Gastroesophageal sphincter (tissue), 4 donors: ENCODE measurements at places on chromosomes 3 and 15.

GRCh38 chr3:49869525-49870126, at the start of gene CAMKV:
Gene CAMKV (minus strand): TSS chr3:49869906. CDS start chr3:49862388, 7,518 bp downstream.
- ATAC-seq: peak; percentile 22

GRCh38 chr15:41919201-41919820, 25.5 kb upstream of the SPTBN5 start:
- peak; percentile 35 for ATAC-seq

DNA sequence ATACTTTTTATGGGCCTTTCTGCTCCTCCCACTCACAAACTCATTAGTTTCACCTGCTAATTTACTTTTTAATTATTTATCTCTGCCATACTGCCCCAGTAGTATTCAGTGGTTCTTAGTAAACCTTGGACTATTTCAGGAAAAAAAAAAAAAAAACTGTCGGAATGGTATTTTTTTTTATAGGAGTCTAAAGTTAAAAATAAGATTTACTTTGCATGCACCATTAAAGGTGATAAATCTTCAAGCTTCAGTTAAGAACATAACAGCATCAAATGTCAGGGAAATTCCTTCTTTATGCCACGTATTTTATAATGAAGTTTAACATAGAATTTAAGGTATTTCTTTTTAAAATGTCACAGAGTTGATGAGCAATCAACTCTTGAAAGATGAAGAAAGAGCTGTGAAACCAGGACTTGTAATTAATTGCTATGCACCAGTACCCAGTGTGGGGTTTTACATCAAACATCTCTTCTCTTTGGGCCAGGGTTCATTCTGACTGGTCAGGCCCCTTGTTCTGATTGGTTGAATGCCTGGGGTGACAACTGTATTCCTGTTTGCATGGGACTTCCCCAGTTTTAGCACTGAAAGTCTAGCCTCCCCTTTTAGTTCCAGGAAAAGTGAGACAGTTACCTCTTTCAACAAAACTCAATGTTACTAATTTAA, 40.3 kb upstream of the PTPRG start:
- ATAC-seq: no peak

DNA sequence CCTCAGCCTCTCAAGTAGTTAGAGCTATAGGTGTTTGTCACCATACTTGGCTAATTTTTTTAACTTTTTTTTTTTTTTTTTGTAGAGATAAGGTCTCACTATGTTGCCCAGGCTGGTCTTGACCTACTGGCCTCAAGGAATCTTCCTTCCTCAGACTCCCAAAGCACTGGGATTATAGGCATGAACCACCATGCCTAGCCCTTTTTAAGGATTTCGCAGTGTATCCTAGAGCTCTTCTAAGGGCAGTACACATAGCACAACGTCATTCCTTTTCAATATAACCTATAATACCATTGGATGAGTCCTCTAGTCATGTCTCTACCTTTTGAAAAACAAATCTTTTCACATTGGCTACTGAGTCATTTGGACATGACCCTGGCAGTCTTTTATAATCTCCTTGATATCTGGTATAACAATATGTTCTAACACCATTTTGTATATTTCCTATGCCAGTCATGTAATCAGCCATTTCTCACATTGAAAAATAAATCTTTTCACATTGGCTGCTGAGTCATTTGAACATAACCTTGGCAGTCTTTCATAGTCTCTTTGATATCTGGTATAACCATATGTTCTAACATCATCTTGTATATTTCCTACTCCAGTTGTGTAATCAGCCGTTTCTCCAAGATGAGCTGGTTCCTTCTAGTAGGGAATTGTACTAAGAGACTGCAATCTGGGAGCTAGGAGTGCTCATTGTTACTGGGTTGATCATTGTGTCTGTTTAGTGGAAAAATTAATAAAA, 944.7 kb downstream of the MCTP2 start:
- no peak for ATAC-seq

- ATAC-seq: no peak
Measured at GRCh38 chr15:68190048-68190447, 15.1 kb downstream of the CALML4 start.

GRCh38 chr3:187624588-187624987, 45.6 kb downstream of the SST start:
- no peak for ATAC-seq

- ATAC-seq: no peak
Measured at GRCh38 chr3:30753766-30754165, 140.7 kb downstream of the GADL1 start.

DNA sequence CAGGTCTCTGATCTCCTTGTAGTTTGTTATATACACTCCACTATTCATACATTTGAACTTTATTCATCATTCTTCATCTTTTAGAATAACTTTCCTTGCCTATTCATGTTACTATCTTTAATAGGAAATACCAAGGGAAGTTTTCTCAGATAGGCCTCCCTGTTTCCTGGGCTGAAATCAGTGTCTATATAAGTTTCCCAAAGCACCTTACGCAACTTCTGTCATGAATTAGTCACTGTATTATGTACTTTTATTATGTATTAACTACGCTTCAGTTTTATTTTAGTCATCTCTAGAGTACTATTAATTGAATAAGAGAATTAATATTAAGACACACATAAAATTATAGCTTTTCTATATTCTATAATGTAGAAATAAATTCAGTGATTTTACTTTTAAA, 1481.5 kb downstream of the OTOL1 start:
- ATAC-seq: no peak

DNA sequence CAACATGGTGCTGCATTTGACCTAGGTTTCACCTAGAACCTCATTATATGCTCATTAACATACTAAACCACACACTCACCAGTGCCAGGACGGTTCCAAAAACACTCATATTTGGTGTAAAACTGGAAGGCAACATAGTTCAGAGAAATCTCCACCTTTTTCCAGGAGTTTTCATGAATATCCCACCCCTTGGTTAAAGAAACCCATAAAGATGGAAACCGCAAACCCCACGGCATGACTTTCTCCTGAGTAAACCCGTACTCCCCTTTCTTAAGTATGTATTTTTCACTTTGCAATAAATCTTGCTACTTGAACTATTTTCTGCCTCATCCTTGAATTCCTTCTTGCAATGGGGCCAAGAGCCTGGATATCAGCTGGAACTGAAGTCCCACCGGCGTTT, 379.3 kb downstream of the MAGI1 start:
- no peak for ATAC-seq

DNA sequence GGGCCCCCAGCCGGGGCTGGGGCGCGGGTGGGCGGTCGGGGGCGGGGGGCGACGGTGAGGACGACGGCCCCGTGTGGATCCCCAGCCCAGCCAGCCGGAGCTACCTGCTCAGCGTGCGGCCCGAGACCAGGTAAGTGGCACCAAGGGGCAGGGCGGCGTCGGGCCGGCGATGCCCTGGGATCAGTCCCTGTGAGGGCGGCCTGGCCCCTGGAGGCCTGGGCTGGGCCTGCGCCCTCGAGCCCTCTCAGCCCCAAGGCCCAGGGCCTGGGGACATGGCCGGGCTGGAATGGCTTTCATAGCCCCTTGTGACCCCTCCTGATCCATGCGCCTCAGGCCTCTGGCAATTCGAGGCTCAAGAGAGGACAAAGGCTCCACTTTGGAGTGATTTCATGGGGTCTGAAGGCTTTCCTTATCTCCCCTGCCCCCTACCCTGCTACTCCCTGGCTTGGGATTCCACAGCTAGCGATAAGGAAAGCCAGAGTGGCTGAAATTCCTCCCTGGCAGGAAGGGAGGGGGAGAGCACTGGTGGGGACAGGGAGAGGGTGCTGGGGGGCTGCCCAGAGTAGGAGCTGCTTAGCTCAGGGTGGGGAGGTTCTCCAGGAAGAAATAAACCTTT, 418 bp downstream of the ALPK3 start:
- ATAC-seq: peak; percentile 39

DNA sequence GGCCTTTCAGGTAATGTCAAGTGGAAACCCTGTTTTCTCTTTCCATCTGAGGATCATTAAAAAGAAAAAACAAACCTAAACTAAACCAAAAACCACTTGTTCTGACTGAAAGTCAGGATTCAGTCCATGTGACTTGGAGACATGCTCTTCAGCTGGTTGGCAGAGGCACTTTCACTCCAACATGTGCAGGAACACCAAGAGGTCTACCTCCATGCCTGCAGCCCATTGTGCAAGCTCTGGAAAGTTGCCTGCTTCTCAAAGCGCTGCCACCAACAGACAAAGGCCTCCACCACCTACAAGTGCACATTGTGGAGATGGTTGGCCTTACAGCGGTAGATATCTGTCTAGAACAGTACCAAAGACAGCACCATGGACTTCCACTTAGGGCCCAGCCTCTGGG, 161.8 kb downstream of the LEKR1 start:
- no peak for ATAC-seq

GRCh38 chr3:179772297-179772696, 119.5 kb downstream of the USP13 start:
- ATAC-seq: no peak

DNA sequence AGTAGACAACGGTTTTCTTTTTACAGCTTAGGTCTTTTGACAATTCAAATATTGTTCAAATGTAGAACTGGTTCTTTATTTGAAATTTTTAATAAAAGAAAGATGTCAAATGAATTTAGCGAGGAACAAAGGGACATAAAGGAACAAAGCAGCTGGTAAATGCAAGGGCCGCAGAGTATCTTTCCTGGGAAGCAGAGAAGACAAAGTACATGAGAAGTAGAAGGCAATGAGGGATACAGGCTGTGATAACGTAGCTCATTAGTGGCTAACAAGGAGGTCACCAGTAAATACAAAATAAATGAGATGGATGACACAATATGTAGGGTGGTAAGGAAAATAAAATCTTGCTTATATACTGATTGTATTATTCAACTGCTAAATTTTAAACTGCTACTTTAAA, 762.8 kb downstream of the VGLL3 start:
- ATAC-seq: no peak

DNA sequence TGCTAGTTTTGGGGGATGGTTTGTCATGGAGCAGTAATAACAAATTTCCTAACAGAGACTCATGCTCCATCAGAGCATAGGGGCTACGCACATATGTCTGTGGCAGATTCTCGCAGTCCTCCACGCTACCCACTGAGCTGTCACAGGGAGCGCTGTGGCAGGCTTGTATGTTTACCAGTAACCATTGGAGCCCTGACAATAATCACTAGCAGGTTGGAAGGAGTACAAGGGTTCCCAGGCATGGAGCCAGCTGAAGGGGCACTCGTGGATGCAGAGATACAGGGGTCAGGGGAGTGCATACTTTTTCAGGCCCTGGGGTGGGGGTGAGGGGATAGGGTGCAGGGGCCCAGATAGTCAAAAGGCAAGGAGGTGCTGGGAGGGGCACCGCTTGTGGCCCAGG, 7.9 kb upstream of the GP9 start:
- peak; percentile 11 for ATAC-seq

DNA sequence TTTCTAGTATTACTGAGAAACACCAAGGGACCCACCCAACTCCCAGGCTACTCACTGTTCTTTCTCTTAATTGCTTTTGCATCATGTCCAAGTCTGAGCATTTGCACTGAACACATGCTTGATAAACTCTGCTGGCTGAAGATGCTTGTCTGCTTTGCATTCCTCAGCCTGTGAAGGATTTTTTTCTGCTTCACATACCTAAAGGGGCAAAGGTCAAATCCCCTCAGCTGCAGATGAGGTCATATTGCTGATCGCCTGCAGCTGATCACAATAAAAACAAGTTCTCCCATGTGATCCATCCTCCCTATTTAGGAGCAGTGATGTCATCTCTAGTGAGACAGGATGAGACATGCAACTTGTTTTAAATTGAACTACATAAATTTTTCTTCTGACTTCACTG, 84.6 kb upstream of the DCBLD2 start:
- no peak for ATAC-seq

DNA sequence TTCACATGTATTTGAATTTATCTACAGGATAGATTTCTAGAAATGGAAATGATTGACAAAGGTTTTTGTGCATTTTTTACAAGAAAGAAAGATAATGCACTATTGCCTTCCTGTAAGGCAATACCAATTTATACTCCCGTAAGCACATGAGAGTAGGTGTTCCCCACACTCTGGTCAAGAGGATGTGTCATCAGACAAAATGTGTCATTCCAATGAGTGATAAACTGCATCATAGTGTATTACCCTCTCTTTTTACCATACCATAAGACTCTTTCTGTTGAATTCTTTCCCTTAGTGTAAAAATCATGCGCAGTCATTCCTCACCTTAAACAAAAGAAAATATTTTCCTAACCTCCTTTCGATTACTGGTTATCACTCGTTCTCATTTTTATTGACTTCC, 251.0 kb downstream of the ROBO1 start:
- ATAC-seq: no peak

- ATAC-seq: no peak
Measured at GRCh38 chr3:196691386-196691785, 20.7 kb downstream of the CEP19 start.

- no peak for ATAC-seq
Measured at GRCh38 chr3:129571605-129572547, 28.9 kb downstream of the H1-8 start.

- ATAC-seq: no peak
Measured at GRCh38 chr3:15443826-15444524, 16.6 kb downstream of the EAF1 start.

DNA sequence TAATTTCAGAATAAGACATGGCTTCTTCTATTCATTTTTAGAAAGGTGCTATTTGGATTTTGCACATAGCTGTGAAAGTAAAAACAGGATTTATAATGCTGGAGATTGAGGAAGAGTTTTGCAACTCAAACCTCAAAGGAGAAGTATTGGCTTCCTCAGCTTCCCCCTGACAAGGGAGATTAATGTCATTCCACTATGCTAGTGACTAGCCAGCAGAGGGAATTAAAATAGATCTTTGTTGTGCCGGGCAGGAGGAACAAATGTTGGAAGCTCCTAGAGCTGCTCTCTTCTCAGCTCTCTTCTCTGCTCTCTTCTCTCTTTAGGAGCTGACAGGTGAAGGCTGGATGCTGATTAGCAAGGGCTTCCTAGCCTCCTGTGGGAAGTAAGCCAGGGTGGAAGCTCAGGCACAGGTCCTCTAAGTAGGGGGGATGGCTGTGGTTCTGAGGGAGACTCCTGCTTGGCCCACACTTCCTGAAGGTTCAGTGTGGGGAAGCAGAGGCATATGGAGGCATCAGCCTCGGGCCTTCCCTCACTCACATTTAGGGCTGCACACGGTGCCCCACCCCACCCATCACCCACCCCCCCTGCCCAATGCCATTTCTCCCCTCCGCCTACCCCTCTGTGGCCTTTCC, 29.6 kb downstream of the CX3CR1 start:
- peak; percentile 87 for ATAC-seq

GRCh38 chr15:49715211-49715610, 94.4 kb downstream of the DTWD1 start:
- no peak for ATAC-seq

- no peak for ATAC-seq
Measured at GRCh38 chr3:25454005-25454927, 26.2 kb downstream of the RARB start.

GRCh38 chr3:46027021-46027705, at the start of gene XCR1:
Gene XCR1 (minus strand): TSS chr3:46027483. CDS start chr3:46021947, 5,536 bp downstream.
- ATAC-seq: no peak

- no peak for ATAC-seq
Measured at GRCh38 chr15:81195339-81195864, 1.3 kb upstream of the IL16 start.

DNA sequence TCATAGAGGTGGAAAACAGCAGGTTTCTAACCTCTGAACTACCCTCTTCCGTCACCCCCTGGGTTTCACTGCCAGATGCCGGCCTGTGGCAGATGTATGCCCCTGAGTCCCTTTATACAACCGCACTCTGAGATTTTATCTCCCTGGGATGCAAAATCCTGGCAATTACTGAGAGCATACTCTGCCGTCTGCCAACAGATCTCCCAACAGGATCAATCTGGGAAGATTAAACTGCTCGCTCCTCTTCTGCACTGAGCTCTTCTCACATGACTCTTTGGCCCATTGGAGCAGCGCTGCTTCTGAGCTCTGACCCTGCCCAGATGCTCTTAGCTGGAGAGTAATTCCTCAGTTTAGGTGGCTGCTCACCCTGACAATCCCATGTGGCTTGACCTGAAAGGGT, 133.2 kb downstream of the LIPC start:
- ATAC-seq: no peak
